Testis (tissue), 5 donors: ENCODE measurements at places on chromosomes 7 and 10. TPM values are rescaled to one million over a fixed set of nuclear protein-coding genes. Genes with fewer than 3 reads are reported as not detected.

DNA sequence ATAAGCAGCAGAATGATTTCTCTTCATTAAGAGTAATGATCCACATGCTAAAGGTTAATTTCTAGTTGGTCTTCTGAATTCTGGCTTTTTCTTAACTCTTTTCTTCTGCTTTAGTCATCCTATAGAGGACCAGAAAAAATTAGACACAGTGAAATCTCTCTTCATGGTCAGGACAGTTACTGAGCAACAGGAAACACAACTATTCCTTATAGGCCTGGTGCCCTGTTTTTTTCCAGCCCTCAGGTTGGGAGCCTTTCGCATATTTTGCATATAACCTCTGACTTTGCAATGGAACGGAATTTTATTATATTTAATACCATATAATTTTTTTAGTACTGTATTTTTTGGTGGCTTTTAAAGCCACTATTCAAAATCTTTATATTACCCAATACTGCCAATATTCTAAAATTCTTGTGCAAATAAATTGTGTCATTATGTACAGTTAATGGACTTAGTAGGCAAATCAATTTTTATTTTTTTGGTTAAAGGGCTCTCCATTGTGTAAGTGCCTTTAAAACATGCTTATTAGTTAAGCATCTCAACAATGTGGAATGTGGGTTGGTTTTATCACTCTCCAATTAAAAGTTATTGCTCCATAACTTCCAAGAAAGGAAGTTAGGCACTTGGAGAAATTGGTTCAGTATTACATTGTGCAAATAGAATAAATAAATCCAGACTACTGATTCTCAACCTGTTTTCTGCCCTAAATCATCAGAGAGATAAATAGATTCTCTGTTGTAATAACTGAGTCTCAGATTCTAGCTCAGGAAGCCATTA, 22.5 kb downstream of the ARL4A start:
- DNase-seq, result no peak
- H3K27me3 ChIP-seq, result no peaks in the 10 kb centered on the region
- no peaks in the 10 kb centered on the region for H3K4me1 ChIP-seq
- H3K27ac ChIP-seq, result no peak overlapping the region

DNA sequence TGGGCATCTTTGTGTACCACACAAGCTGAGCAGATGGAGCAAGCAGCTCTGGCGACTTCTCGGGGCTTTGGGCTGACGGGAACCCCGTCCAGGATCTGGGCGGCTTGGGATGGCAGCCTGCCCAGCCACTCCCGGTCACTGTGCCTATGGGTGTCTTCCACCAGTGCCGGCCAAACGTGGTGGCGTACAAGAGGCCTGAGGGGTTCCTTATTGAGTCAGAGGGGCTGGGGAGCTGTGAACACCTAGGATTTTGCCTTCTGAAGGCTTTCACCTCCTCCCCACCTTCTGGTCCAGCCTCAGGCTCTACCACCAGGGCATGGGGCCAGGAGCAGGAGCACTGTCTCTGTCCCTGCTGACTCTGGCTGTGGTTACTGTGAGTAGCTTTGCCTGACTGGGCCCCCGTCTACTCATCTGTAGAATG, 71.8 kb upstream of the PPIF start:
- peaks cover 21% of the 10 kb centered on the region for H3K4me1 ChIP-seq
- no peaks in the 10 kb centered on the region for H3K36me3 ChIP-seq
- H3K27ac ChIP-seq, result peak overlapping the region; percentile 19
- no peaks in the 10 kb centered on the region for H3K27me3 ChIP-seq
- H3K4me3 ChIP-seq, result no peak overlapping the region

GRCh38 chr7:33076737-33077136, 14.2 kb upstream of the NT5C3A start:
- H3K27me3 ChIP-seq, result no peaks in the 10 kb centered on the region
- DNase-seq, result no peak
- H3K27ac ChIP-seq, result no peak overlapping the region
- H3K36me3 ChIP-seq, result no peaks in the 10 kb centered on the region
- no peak overlapping the region for H3K4me3 ChIP-seq

- no peaks in the 10 kb centered on the region for H3K36me3 ChIP-seq
- peaks cover 2% of the 10 kb centered on the region for H3K4me1 ChIP-seq
- no peak overlapping the region for H3K4me3 ChIP-seq
- H3K27ac ChIP-seq, result no peak overlapping the region
- no peaks in the 10 kb centered on the region for H3K27me3 ChIP-seq
- no peak for DNase-seq
Observed at GRCh38 chr7:45588466-45588865, 14.3 kb downstream of the ADCY1 start.

DNA sequence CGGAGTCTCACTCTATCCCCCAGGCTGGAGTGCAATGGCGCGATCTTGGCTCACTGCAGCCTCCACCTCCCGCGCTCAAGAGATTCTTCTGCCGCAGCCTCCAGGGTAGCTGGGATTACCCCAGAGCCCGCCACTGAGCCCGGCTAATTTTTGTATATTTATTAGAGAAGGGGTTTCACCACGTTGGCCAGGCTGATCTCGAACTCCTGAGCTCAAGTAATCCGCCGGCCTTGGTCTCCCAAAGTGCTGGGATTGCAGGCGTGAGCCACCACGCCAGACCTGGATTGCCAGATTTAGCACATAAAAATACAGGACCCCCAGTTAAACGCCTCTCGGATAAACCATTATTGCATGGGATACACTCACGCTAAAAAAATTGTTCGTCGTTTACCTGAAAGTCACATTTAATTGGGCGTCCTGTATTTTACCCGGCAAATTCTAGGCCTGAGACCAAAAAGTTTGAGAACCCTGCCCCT, 375 bp upstream of the GATAD1 start:
- H3K27ac ChIP-seq, result no peak overlapping the region
- H3K4me1 ChIP-seq, result peaks cover 6% of the 10 kb centered on the region
- H3K36me3 ChIP-seq, result no peaks in the 10 kb centered on the region
- H3K27me3 ChIP-seq, result no peaks in the 10 kb centered on the region

GRCh38 chr7:20484356-20484755, 131.1 kb upstream of the ABCB5 start:
- no peaks in the 10 kb centered on the region for H3K4me1 ChIP-seq
- H3K27ac ChIP-seq, result no peak overlapping the region
- DNase-seq, result no peak

- H3K27ac ChIP-seq, result no peak overlapping the region
- no peaks in the 10 kb centered on the region for H3K27me3 ChIP-seq
- no peak overlapping the region for H3K4me3 ChIP-seq
- no peak for DNase-seq
Observed at GRCh38 chr7:102275123-102275703, 11.5 kb upstream of the SH2B2 start.

DNA sequence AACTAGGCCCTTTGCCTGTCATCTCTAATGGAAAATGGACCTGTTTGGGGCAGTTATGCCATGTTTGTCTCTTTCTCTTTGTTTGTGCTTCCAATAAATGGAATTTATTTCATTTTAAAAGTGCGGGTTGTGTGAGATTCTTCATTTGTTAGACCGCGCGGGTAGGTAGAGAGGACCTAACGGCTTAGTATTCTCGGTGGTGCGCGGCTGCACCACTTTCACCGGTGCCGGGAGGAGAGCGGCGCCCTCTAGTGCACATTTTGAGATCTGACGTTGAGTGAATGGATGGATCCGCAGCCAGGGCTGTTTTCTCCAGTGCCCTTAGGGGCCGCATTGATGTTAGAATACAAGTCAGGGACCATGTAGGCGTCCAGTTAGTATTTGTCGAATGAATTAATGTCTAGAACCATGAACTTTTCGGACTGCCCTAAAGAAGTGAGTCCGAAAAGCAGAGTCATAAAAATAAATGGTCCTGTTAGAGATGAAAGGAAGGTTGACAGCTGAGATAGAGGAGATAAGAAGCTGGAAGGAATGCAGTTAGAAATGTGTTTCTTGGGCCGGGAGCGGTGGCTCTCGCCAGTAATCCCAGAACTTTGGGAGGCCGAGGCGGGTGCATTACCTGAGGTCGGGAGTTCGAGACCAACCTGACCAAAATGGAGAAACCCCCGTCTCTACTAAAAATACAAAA, 29.3 kb upstream of the GIMAP8 start:
- H3K27ac ChIP-seq, result no peak overlapping the region
- no peaks in the 10 kb centered on the region for H3K27me3 ChIP-seq
- peak; percentile 93 for DNase-seq
- H3K36me3 ChIP-seq, result no peaks in the 10 kb centered on the region
- H3K4me3 ChIP-seq, result no peak overlapping the region

- no peak for DNase-seq
- no peaks in the 10 kb centered on the region for H3K27me3 ChIP-seq
- no peak overlapping the region for H3K27ac ChIP-seq
- H3K4me3 ChIP-seq, result no peak overlapping the region
Observed at GRCh38 chr7:121433775-121434174, 37.7 kb upstream of the FAM3C start.

DNA sequence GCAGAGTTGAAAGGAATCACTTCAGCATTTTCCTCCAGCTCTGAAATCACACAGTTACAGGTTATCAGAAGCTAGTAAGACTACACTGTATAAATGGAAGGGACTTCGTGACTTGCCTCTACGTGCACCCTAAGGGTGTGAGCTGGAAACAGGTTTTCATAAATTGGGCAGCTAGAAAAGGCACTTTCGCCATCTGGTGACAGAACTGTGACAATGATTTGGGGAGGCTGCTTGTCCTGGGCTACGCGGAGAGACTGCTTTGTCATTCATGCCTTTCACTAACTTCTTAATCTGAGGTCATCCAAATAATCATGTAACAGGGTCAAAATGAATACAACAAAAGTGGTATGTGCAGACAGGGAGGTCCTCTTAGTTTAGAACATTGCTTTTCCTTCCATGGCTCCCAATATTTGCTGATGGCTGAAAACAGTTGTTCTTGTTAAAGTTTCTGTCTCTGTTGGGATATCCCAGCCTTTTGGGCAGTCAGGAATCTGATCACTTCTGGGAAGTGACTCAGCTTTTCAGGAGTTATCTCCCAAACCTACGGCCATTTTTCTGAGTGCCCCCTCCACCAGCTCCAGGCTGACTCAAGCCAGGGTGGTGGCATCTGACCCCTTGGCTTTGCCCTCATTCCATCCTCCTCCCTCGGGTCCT, 17.8 kb downstream of the VWC2 start:
- H3K36me3 ChIP-seq, result no peaks in the 10 kb centered on the region
- no peak overlapping the region for H3K27ac ChIP-seq
- H3K27me3 ChIP-seq, result no peaks in the 10 kb centered on the region
- no peak overlapping the region for H3K4me3 ChIP-seq
- no peak for DNase-seq
- H3K4me1 ChIP-seq, result no peaks in the 10 kb centered on the region

DNA sequence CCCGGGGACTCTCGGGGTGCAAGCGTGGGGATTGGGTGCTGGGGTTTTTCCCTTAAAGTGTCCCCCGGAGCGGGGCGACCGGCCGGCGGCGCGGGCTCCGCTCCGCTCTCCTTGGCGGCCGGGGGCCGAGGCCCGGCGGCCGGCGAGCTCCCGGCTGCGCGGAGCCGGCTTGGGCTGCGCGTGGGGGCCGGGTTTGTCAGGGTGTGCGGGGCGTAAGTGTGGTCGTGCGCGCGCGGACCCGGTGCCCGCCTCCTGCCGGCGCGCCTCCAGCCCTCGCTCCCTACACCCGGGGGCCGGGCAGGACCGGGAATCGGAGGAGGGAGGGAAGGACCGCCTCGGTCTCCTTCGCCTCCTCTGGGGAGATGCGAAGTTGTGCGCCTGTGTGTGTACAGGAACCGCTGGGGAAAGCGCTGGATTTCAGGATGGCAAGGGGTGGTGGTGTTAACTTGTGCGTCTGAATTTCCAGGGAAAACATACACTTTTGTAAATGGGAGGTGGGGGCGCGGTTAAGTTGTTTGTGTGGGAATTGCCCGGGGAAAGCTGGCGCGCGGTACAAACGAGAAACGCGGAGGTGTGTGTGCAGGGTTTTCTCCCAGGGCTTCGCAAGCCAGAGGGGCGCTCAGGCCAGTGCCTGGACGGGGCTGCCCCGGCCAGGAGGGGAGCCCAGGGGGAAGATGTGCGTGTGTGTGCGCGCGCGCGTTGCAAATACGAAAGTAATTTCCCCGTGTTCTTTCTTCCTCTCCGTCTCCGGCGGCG, 737 bp downstream of the ZMIZ1 start:
- H3K4me1 ChIP-seq, result peaks cover 42% of the 10 kb centered on the region
- H3K36me3 ChIP-seq, result no peaks in the 10 kb centered on the region
- peak; percentile 38 for DNase-seq
- peak overlapping the region; percentile 83 for H3K4me3 ChIP-seq

DNA sequence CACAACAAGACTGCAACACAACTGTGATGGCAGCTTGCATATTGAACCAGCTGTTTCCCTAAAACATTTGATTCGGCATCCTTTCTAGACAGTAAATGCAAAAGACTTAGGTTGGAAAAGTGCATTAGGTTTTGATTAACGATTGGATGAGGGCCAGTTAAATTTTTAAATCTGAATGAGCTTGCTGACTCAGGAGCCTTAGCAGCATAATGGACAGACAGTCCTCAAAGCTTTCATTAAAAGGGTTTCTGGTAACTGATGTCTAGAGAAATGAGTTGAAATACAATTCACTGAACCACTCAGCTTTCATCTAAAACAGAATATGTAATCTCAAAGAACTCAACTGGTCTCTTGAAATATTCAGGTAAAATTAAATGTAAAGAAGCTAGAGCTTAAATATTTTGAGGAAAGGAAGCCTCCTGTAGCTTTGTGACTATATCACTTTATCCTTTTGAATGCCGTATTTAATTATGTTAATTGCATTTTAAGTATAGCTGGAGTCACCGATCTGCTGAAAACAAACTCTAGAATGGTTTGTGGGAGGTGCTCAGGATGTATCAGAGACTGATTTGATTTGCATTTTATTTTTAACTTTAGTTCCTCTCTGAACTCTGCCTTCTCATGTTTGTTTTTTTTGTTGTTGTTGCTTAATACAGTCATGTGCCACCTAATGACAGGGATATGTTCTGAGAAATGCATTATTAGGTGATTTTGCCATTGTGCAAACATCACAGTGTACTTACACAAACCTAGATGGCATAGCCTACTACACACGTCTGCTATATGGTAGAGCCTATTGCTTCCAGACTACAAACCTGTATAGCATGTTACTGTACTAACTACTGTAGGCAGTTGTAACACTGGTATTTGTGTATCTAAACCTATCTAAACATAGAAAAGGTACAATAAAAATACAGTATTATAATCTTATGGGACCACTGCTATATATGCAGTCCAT, 29.2 kb upstream of the ATRNL1 start:
- no peak for DNase-seq
- H3K36me3 ChIP-seq, result no peaks in the 10 kb centered on the region
- H3K4me1 ChIP-seq, result no peaks in the 10 kb centered on the region

- no peak overlapping the region for H3K27ac ChIP-seq
- H3K4me1 ChIP-seq, result no peaks in the 10 kb centered on the region
- peak; percentile 58 for DNase-seq
- no peaks in the 10 kb centered on the region for H3K36me3 ChIP-seq
- no peak overlapping the region for H3K4me3 ChIP-seq
Observed at GRCh38 chr7:142420554-142421362, 162.9 kb upstream of the PRSS58 start.

MALSU1 gene
- total RNA-seq, result 63.8 TPM

GJD4 gene
- total RNA-seq, result 0.31 TPM

CFTR gene
- 5.1 TPM for total RNA-seq

GLI3 gene
- 3.8 TPM for total RNA-seq

SHTN1 gene
- 71.0 TPM for total RNA-seq

PLPP4 gene
- 21.9 TPM for total RNA-seq

MYL7 gene
- 1.7 TPM for total RNA-seq

KLLN gene
- 2.0 TPM for total RNA-seq
